ENCODE measurements at places on chromosomes 4 and X.

DNA sequence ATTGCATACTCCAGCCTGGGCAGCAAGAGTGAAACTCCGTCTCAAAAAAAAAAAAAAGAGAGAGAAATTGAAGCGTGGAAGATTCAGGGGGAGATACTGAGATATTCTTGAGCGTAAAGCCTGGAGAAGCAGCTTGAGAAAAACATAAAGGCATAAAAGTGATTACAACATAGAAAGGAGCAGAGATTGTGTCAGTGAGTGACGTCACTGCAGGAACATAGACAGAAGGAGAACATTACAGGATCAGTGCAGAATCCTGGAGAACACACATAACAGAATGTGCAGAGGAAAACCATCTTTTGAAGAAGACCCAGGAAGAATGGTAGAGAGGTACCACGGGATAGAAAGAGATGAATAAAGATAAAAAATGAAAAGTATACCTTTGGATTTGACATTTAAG, 147.0 kb downstream of the APBB2 start:
- no peak for DNase-seq

- no peak for DNase-seq
These were observed 632.4 kb upstream of the ZFP42 start for GRCh38 chr4:187362937-187363857.

- DNase-seq = no peak
These were observed 56.4 kb downstream of the IRF2 start for GRCh38 chr4:184417802-184418511.

GRCh38 chr4:52914051-52914605, 52.0 kb downstream of the RASL11B start:
- DNase-seq = no peak

DNA sequence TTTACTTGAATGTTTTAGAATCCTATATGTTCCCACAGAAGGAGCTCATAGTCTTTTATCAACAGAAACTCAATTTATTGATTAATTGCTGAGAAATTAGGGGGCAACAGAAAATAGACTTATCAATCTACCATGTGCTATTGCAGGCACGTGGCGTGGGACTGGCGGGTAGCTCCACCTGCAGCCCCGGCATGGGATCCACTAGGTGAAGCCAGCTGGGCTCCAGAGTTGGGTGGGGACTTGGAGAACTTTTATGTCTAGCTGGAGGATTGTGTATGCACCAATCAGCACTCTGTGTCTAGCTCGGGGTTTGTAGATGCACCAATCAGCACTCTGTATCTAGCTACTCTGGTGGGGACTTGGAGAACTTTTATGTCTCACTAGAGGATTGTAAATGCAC, 3.3 kb upstream of the OCIAD1 start:
- no peak for DNase-seq

GRCh38 chr4:39285111-39285795, 80.9 kb downstream of the RFC1 start:
- no peak for DNase-seq

- DNase-seq = no peak
These were observed 2.6 kb downstream of the MSX1 start for GRCh38 chr4:4862071-4862551.

GRCh38 chrX:120356084-120356483, 5.8 kb upstream of the ATP1B4 start:
- no peak for DNase-seq

Measured in esophagus muscularis mucosa (tissue), 4 donors.